ENCODE measurements at places on chromosomes 6 and 20.

DNA sequence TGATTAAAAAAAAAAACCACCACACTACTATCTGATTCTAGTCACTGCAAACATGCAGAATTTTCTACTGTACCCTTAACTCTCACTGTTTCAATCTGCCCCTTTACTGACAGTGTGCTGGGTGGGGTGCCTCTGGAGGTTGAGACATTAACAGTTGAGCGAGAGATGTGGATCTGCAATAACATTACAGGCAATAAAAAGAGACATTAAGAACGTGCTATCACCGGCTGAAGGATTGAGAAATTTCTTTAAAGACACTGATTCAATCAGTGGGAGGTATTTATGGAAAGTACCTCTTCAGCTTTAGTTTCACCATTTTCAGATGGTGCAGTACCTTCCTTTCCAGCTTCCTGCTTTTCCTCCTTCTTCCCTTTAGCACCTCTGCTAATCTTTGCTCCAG is 32.5 kb downstream of the HMGN3 start:
- no peak for DNase-seq

GRCh38 chr6:167706313-167707109 is 120.2 kb upstream of the AFDN start:
- no peak for DNase-seq

- no peak for DNase-seq
Observed at GRCh38 chr20:31472395-31473330, 2.3 kb downstream of the DEFB124 start.

GRCh38 chr6:19949155-19949554 is 112.0 kb downstream of the ID4 start:
- no peak for DNase-seq

GRCh38 chr6:16840725-16841124 is 79.5 kb upstream of the ATXN1 start:
- no peak for DNase-seq

GRCh38 chr6:141050471-141050870 is 1082.3 kb upstream of the GJE1 start:
- DNase-seq = no peak

DNA sequence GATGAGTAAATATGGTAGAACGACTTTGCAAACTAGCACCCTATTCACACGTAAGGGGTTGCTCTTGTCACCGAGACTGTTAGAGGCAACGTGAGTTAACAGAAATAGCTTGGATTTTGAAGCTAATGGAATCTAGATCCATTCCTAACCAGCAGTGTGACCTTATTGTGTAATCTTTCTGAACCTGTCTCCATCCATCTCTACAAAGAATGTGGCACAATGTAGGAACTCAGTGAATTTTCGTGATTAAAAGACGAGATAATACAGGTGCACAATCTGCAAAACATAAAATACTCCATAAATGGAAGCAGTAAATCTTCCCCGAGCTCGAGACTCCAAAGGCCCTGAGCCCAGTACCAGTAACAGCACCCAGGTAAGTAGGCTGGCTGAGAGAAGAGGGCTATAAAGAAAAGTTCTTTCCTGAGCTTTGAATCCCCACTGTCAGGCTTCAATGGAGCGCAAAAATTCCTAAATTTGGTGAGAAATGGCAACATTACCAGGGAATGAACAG is 801 bp upstream of the KIFC1 start:
- no peak for DNase-seq

GRCh38 chr20:53609491-53610445 is 16.1 kb upstream of the ZNF217 start:
- no peak for DNase-seq

GRCh38 chr20:59404749-59405148 is 104.3 kb downstream of the EDN3 start:
- no peak for DNase-seq

DNA sequence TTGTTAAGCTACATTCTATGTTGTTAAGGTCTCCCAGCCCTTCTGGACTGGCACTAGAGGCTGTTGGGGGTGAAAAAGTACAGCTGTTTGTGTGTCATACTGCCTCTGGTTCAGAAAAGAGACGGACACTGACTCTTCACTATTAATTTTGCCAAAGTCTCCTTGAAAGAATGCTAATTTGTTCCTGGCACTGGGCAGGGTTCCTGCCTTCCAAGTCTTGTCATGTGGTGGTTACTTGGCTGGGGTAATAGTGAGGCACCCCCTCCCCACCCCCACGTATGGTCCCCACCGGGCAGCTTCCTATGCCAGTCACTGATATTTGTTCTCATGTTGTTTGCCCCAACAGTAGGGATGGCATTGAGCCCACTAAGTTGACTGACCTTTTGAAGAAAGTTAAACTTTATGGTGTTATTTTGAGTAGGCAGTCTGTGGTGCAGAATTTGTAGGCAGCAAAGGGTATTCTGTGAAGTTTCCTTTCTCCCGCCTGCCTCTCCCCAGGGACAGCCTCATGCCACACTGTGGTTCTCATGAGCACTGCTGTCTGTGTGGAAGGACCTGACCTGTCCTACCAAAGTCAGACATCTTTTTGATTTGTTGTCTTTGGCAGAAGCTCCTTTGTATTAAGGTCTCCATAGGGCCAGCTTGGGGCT is 8.7 kb downstream of the CDS2 start:
- DNase-seq = no peak

- DNase-seq = no peak
Observed at GRCh38 chr6:36025260-36025931, 955 bp upstream of the SLC26A8 start.

- peak; percentile 24 for DNase-seq
Observed at GRCh38 chr6:36848658-36849441, 9.6 kb upstream of the CPNE5 start.

GRCh38 chr20:40710603-40711002 is 21.6 kb upstream of the MAFB start:
- no peak for DNase-seq

GRCh38 chr6:131215219-131215618 is 80.0 kb downstream of the AKAP7 start:
- no peak for DNase-seq

- DNase-seq = no peak
Observed at GRCh38 chr6:90083891-90084290, 189.6 kb downstream of the GJA10 start.

DNA sequence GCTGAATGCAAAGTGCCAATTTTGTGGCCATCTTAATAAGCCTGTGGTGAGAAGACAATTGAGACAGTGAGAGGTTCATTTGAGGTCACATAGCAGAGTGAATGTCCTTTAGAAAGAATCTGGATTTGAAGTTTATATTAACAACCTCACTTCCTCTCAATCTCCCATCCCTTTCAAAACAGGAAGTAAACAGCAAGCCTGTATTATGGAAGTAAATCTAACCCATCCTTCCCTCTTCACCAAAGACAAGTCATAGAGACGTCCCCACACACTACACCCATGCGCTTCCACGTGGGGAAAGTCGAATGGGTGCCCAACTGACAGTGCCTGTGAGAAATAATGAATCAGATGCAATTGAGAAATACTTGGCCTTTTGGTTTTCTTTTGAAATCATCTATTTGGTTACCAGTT is 28.8 kb upstream of the CCND3 start:
- no peak for DNase-seq

- DNase-seq = no peak
Observed at GRCh38 chr20:18977441-18977840, 163.9 kb downstream of the SCP2D1 start.

- DNase-seq = no peak
Observed at GRCh38 chr6:125361868-125362267, 60.1 kb upstream of the HDDC2 start.

- DNase-seq = no peak
Observed at GRCh38 chr6:147065786-147066185, 138.4 kb upstream of the STXBP5 start.

GRCh38 chr20:52963131-52963530 is 9.0 kb upstream of the TSHZ2 start:
- DNase-seq = no peak

DNA sequence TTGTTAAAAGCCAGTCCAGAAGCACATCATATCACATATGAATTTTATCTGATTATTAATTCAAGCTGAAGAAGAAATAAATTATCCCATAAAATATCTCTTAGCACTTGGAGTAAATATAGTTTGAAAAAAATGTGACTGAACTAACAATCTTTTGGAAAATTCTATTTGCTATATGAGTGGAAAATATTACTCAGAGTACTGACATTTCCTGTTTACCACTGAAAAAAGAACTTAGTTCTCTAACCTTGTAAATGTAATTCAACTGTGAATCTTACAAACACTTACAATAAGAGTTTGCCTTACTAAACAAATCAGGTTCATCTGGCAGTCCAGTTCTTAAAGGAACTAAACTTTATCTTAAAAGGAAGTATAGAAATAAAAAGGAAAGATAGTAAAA is 44.2 kb downstream of the MOXD1 start:
- DNase-seq = no peak

DNA sequence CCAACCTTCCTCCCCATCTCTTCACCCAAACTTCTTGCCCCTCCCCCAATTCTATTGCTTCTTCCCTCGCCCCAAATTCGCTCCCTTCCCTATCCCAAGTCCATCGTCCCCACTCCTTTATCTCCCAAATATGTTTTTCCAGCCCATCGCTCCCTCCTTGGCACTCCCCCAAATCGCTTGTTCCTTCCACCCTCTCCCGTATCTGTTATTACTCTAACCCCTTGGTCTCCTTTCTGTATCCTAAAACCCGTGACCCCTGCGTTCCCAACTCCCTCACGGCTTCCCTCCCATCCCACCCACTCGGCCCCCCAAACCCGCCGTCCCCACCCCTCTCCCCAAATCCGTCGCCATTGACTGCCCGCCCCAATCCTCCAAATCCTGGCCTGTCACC is 584 bp downstream of the MTCH1 start:
- DNase-seq = no peak

DNA sequence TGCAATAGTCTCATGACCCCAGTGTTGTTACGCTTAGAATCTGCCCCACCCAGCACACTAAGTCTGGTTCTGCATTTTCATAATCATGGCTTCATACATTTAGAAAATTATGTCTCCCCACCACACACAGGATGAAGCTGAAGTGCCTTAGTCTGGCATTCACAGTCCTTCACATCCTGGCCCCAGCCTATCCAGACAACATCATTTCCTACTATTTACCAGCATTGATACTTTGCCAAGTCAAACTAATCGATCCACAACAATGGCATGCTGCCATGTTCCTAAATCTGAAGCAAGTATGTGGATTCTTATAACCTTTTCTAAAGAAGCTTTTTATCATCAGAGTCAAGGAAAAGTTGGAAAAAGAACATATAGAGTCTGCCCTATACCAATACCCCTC is 132.4 kb upstream of the FBXL4 start:
- DNase-seq = no peak

DNA sequence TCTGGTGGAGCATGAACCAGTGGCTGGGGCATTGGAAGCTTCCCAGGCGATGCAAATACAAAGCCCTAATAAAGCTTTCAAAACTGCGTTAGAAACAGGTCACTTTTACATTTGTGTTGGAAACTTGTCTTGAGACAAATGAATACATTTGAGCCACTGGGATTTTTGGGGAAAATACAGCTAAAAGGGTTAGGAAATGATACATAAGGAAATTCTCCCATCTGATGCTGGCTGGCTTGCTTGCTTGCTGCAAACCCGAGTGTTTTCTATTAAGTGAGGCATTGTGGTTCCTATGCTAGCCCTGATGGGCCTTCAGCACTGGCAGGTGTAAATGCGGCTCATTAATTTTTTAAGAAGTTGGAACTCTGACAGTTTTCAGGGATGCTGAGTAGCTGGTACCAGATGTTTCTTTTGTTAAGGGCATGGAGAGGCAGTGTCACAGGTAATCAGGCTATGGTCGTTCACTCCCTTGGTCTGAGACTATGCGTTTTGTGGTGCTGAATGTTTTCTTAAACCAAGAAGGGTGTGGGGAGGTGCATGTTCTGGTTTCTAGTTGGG is 35.2 kb downstream of the RREB1 start:
- DNase-seq = no peak

DNA sequence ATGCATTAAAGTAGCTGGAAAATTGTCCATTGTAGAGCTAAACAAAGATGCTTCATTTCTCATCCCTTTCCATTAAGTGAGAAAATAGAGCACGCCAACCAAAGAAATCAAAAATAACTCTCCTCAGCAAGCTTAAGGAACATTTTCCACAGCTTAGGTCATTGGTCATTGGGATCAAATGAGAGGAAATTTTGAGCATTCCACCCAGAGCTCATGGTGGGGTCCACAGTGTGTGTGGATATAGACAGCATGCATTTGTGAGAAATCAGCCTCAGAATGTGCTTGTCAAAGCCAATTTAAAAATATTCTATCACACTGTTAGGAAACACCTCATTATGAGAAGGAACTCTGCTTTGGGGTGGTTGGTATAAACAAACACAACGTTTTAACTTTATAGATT is 97.2 kb downstream of the HDGFL1 start:
- DNase-seq = no peak

GRCh38 chr6:42569102-42570028 is 5.5 kb downstream of the UBR2 start:
- DNase-seq = no peak

DNA sequence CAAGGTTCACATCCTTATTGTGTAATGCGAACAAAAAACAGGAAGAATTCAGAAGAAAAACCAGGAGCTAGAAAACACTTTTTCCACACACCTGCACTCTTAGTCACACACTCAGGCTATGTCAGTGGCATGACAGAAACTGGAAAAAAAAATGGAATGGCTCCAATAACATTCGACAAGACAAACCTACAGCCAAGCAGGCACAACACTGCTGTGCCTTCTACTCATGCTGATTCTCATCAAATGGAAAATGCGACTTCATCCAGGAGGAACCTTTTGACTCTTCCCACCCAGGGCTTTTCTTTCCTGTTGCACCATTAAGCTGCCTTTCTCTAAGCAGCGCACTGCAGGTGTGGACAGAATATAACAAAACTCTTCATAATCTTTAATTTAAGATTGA is 163.2 kb upstream of the BTBD3 start:
- DNase-seq = no peak

- no peak for DNase-seq
Observed at GRCh38 chr6:104201557-104201956, 658.2 kb downstream of the HACE1 start.

DNA sequence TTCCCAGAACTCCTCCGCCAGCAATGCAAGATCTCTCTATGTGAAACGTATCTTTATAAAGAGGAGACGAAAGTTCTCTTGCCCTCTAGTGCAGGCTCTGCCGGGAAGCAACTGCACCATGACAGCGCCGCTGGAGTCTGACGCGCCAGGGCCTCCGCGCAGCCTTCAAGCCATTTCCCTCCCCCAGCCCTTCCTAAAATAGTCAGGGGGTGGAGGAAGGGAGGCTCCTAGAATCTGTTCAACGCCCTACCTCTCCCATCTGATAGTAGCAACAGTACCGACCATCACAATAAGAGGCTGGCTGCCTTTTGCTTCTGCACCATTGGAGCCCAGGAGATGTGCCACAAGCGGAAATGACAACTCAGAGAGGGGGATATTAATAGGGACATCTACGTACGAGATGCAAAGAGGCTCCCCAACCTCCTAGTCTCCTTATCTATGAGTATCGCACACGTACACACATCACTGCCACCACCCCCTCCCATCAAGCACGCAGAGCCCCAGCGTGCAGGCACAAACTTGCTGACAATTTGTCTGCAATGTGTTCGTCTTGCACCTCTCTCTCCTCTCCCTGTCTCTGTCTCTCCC is 1.0 kb downstream of the SYNE1 start:
- no peak for DNase-seq
